ENCODE measurements at places on chromosomes 2 and 18. TPM values are rescaled to one million over a fixed set of nuclear protein-coding genes. Genes with fewer than 3 reads are reported as not detected.

DNA sequence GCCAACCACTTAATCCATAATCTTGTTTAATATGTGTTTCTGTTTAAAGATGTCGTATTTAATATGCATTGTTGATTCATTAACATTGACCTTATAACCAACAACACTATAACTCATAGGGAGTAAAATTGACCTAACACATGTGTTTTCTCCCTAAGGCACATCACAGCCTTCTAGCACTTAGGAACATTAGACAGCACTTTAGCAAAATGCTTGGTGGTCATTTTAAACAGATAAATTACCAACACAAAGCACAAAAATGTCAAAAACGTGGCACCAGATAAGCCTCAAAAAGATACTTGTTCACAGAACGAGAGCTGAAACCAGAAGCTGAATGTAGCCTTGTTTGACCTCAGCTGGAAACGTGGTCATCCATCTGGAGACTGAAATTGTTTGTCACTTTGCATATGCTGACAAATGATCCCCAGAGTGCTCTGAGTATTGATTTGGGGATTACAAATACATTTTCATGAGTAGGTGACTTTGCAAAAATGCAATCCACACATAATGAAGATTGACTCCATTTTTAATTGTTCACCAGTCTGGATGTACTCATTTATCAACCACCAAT lies 139.2 kb downstream of the CCDC102B start:
- DNase-seq, result no peak

GRCh38 chr2:221780281-221780688 lies 208.2 kb upstream of the EPHA4 start:
- DNase-seq, result peak; percentile 78

GRCh38 chr2:223459328-223459939 lies 142.7 kb downstream of the SCG2 start:
- peak; percentile 26 for DNase-seq

DNA sequence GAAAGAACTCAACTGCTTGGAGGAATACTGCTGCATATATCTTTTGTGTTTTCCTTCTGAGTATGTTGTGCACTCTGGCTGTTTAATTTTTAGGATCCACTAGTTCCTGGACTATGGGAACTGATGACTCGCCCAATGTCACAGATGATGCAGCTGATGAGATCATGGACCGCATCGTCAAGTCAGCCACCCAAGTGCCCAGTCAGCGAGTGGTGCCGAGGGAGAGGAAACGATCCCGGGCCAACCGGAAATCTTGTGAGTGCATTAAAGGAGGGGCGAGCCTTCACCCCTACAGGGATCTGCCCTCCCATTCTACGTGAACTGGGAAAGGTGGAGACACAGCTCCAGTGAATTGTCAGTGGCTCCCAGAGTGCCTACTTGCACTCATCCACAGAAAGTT lies 59.6 kb downstream of the TPGS2 start:
- no peak for DNase-seq

DNA sequence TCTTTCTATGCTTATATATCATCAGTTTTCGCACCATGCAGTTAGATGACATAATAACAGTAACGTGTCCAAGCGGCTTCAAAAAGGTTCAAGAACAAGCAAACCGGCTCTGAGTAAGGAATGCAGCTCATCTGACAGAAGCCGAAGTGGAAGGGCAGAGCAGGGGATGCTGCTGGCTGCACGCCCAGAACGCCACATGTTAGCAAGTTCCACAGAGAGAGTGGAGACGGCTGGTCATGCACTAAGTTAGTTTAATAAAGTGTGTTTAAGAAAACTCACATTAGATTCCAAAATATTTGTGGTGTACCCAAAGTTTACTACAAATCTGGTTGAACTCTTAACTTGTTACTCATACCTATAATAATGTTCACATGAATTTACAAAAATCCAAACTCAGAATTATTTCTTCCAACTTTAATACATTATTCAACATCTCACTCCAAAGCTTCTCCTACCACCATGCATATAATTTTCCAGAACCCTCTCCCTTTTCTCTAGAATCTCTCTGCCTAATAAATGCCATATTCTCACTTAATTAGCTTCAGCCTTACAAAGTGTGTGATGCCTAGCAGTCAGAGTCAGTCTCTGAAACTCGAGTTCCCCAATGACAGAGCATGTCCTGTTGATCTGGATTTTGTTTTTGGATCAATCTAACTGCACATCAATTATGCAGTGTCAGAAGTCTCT lies 170.0 kb downstream of the DNAH7 start:
- DNase-seq, result peak; percentile 24

GRCh38 chr2:31513553-31513952 lies 67.2 kb downstream of the SRD5A2 start:
- no peak for DNase-seq

- no peak for DNase-seq
Measured at GRCh38 chr2:46818819-46819218, 96.8 kb downstream of the MCFD2 start.

Gene MALL
- polyA plus RNA-seq, result 31.5 TPM

GRCh38 chr2:238231251-238231793 lies 8.5 kb downstream of the HES6 start:
- DNase-seq, result peak; percentile 72

Gene LBX2
- polyA plus RNA-seq, result 2.8 TPM

DNA sequence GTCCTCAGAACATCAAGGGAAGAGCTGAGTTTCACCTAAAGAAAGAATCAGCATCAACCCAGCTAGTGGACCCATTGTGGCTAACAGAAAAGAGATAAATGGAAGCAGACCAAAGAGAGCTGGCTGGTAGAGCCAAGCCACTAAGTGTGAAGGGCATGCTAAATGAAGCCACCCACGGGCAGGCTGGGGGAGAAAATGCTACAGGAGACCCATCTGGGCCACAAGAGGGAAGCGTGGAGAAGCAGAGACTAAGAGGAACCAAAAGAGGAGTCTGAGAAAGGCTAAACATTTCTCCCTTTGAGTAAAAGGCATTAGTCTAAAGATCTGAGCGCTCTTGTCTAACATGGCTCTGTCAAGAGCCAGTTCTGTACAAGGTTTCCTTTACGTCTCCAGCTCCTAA lies 15.8 kb downstream of the CWC22 start:
- DNase-seq, result no peak

Gene DNAH6
- polyA plus RNA-seq, result not detected

All from endothelial cell of umbilical vein (primary cell).